Activated CD4-positive, alpha-beta T cell treated with anti-CD3 and anti-CD28 coated beads, Interleukin-2, Interleukin-4, amounts not matched to agents 100 ng/mL and 50 ng/mL, durations not matched to agents 16 hours and 8 hours (primary cell): ENCODE measurements at places on chromosomes 6 and 20.

GRCh38 chr6:108838101-108838717 lies 10.0 kb upstream of the ARMC2 start:
- no peak for DNase-seq

DNA sequence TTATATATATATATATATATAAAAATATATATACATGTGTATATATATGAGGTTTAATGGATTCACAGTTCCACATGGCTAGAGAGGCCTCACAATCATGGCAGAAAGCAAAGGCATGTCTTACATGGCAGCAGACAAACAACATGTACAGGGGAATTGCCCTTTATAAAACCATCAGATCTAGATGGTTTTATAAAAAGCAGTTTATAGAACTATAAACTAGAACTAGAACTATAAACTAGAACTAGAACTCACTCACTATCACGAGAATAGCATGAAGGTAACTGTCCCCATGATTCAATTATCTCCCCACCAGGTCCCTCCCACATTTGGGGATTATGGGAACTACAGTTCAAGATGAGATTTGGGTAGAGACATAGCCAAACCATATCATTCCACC lies 56.8 kb downstream of the PDSS2 start:
- no peak for DNase-seq

DNA sequence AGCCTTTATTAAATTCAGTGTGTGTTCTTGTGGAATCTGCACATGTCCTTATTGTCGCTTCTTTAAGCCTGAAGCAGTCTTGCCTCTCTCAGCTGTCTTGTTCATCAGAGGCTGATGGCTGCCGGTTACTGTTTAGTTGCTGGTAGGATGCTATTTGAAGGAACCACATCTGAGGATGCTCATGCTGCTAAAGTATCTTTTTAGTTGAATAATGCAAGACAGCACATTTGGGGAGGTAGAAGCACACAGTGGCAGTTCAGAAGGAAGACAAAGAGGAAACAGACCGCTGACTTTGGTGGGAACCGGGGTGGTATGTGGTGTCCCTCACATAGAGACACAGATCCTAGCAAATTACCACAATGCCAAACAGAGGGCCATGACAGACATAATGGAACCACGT lies 144.2 kb upstream of the HDDC2 start:
- no peak for DNase-seq

DNA sequence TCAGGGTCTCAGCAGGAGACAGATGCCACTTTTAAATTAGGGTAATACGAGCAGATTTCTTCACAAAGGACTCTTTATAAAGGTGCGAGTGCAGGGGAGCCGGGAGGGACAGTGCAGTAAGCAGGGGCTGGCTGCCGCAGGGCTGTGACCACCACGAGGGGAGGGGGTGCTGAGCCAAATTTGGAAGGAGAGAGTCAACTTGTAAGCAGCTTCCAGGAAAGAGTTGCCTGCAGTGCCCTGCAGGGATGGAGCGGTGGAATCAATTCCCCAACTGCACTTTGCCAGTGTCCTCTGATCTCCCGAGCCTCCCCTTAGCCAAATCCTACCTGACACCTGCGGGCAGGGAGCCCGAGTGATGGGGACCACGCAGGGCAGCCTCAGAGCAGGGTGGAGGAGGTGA lies 13.9 kb upstream of the CCDC167 start:
- no peak for DNase-seq

DNA sequence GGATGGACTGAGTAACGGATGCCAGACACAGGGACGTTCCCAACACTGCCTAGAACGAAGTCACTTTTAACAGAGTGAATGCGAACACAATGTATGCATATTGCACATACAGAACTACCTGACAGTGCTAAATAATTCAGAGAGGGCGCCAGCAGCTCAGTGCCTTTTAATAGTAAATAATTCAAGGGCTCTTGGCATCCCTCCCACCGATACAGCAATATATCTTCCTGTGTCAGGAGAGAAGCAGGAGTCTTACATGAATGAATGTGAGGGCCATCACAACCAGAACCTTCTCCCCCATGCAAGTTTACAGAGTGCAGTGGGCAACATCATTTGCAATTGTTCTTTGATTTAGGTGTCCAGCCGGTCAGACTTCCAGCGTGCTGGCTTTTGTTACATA lies 88.4 kb upstream of the KCNG1 start:
- no peak for DNase-seq

DNA sequence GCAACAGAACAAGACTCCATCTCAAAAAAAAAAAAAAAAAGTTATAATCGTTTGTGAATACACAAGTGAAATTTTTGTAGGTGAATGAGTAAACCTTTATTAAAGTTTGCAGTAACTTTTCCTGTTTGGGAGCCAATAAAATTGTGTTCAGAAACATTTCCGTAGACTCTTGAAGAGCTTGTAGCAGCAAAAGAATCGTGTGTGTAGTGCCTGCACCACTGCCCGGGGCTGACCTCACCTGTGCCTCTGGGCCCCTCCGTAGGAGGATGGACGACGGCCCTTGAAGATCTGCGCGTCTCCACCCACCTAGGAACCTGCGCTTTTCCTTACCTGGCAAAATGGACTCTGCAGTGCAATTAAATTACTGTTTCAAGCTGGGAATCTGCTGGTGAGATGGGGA lies 366.0 kb downstream of the THBS2 start:
- no peak for DNase-seq

DNA sequence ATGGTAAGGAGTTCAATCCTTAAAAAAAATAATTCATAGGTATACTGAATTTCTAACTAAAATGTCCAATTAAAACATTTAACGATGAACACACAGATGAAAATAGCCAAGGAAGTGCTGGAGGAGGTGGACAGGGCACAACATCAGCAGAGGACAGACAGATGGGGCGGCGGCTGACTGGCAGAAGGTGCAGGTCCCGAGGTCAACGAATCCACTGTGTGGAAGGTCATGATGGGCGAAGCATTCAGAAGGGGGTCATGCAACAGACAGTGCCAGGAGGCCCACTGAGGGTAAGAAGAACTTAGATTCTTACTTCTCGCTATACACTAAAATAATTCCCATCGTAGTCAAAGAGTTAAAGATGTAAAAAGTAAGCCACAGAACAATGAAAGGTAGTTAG lies 34.2 kb upstream of the FRMD1 start:
- DNase-seq = no peak

GRCh38 chr20:63252284-63252711 lies 2.0 kb downstream of the NKAIN4 start:
- DNase-seq = no peak

DNA sequence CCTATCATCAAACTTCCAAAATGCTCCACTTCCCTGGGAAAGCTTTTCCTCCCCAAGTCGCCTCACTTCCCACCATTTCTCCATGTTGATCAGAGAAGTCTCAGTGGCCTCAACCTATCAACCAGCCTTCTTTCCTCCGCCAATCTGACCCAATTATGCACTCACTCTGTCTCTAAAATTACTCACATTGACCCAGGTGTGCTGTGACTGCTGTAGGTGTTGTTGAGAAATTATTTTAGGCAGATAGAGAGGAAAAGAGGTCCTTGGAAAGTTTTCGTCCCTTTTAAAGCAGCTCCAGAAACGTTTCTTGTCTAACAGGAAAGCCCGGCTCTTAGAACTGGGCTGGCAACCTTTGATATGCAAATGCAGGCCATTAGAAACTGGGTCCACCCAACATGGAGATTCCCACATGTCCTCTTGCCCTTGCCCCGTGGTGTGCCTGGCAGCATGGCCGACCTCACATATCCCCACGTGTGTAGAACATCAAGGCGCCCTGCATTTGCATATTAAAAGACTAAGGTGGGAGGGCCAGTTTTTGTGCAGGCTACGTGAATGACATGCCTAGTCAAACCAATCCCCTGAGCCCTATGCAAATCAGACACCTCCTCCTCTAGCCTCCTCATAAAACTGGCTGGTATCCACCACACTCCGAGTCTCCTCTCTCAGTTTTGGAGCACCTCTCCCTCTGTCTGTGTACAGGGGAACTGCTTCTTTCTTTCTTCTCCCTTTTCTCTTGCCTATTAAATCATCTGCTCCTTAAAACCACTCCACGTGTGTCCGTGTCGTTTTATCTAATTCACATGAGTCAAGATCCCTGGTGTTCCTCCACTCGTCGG lies 12.9 kb downstream of the IPCEF1 start:
- DNase-seq = no peak

DNA sequence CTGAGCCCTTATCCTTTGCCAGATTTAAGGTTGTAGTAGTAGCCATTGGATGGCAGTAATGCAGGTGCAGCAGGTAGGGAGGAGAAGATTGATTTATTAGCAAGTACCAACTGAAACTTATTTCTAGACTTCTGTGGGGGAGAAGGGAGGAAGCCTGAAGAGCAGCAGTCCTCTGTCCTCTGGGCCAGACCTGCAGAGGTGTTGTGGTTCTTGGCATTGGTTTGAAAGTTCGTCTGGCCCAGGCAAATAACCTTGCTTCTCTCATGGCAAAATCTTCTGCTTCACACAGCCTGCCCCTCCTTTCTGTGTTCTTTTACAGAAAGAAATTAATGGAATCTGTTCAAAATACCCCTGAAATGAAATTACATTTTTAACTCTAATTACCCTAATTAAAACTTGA lies 24.5 kb downstream of the RALY start:
- no peak for DNase-seq

DNA sequence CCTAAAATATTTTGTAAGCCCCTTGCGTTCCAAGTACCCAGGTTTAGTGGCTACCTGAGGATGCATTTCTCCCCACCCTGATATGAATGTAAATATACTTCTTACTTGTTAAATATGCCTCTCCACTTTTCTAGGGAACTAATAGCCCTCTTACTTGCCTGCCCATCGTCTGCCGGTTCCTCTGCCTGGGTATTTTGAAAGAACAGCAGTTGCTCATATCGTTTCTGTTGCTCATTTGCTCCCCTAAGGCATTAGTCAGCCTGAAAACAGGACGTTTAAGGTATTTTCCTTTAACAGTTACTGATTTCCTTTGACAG lies 141.3 kb upstream of the CARMIL1 start:
- DNase-seq = no peak

DNA sequence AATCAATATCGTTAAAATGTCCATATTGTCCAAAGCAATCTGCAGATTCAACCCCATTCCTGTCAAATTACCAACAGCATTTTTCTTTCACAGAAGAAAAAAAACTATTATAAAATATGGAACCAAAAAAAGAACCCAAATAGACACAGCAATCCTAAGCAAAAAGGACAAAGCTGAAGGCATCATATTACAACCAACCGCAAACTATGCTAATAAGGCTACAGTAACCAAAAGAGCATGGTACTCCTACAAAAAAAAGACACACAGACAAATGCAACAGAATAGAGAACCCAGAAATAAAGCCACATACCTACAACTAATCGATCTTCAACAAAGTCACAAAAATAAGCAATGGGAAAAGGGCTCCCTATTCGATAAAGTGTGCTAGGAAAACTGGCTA lies 49.2 kb downstream of the RNGTT start:
- no peak for DNase-seq

DNA sequence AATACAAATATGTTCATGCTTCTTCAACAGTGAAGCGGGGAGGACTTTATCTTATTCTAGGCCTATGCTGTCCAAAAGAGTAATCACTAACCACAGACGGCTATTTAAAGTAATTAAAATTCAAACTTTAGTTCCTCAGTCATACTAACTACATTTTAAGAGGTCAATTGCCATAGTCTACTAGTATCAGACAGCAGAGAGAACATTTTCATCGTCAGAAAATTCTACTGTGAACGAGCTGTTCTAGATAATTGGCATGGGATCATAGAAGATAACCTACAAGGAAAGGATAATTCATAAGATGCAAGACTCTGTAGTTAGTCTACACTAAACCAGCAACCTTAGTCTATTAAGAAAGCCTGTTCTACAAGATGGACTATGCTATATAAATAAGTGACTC lies 44.4 kb downstream of the PRKN start:
- no peak for DNase-seq

- peak; percentile 42 for DNase-seq
Observed at GRCh38 chr20:33791959-33792597, 19.1 kb upstream of the CHMP4B start.

- no peak for DNase-seq
Observed at GRCh38 chr6:159311618-159312017, 142.4 kb downstream of the FNDC1 start.

GRCh38 chr20:33832103-33832804 lies 21.1 kb downstream of the CHMP4B start:
- no peak for DNase-seq

DNA sequence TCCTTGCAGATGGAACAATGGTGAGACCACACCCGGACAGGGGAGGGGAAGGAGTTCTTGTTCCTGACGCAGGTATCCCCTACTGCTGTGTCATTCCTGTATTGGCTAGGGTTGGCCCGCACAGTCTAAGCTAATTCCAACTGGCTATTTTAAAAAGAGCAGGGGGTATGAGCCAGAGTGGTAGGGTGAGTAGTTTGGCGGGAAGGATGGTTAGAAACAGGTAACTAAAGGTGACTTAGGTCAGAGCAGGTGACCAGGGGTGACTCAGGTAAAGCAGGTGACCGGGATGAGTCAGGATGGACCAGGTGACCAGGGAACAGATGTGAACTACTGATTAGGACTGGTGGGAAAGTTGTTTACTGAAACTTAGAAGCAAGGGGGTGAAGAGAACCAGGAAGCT lies 58.0 kb downstream of the ZNF292 start:
- DNase-seq = no peak

DNA sequence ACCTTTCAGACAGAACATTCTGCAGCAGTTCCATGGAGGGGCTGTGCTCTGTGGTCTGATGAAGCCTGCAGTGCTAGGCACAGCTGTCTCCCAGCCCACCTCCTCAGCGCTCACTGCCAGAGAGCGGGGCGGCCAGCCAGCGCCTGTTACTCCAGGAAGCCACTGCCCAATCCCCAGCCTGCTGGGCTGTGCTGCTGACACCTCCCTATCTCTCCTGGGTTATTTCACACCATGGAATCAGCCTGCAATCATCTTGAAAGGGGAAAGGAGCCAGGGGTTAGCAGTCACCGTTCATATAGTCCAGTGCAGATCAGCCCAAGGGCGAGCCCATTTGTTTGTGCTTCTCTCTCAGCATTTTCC lies 46.3 kb upstream of the NHSL1 start:
- no peak for DNase-seq

- DNase-seq = no peak
Observed at GRCh38 chr6:105320271-105320670, 82.6 kb downstream of the PREP start.

- peak; percentile 81 for DNase-seq
Observed at GRCh38 chr20:62922451-62922921, 3.8 kb downstream of the DIDO1 start.

- DNase-seq = no peak
Observed at GRCh38 chr6:11398451-11399326, 138.9 kb upstream of the TMEM170B start.
